ENCODE measurements at places on chromosomes 1 and 21. TPM values are rescaled to one million over a fixed set of nuclear protein-coding genes. Genes with fewer than 3 reads are reported as not detected.

Gene PLPPR5
- total RNA-seq: not detected

Gene NR1I3
- not detected for total RNA-seq

Gene LAMC2
- total RNA-seq: 1.9 TPM

Gene SGIP1
- total RNA-seq: 2.1 TPM

Gene ELAPOR1
- total RNA-seq: not detected

Gene KRTAP21-1
- not detected for total RNA-seq

Gene AGBL4
- total RNA-seq: 0.67 TPM

Gene SLC9C2
- total RNA-seq: 0.17 TPM

Gene VWA5B1
- total RNA-seq: not detected

Gene FAAH
- total RNA-seq: 2.5 TPM

Gene PLA2G2C
- not detected for total RNA-seq

Gene TESK2
- total RNA-seq: 1.6 TPM

Gene PRDM16
- 12.8 TPM for total RNA-seq

Gene S100A3
- 0.58 TPM for total RNA-seq

Gene SMIM34
- not detected for total RNA-seq

Gene B3GALT2
- 54.5 TPM for total RNA-seq

Gene C1QC
- total RNA-seq: 35.2 TPM

DNA sequence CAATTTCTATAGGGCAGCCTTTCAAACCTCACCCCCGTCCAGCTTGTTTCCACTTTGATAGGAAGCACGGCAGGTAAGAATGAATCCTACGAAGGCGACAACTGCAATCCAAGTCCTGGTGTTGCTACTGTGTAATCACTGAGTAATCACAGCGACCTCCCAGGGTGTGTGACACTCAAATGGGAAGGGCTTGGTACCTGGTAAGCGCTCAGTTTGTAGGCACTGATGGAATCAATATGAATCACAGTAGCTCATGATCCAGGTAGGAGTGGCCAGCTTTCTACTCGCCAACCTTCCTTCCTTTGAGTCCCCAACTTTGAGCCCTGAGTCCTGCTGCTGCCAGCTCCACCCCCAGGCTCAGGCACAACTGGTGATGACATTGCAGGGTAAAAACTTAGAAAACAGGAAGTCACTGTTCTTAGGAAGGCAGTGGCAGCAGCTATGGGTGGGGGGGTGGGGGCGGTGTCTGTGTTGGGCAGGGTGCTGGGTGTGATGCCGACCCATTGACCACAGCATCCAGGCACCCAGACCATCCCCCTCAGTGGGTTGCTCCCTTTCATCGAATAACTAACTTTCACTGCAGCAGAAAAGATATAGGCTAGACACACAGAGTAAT is 70.7 kb downstream of the CD247 start:
- DNase-seq: no peak

DNA sequence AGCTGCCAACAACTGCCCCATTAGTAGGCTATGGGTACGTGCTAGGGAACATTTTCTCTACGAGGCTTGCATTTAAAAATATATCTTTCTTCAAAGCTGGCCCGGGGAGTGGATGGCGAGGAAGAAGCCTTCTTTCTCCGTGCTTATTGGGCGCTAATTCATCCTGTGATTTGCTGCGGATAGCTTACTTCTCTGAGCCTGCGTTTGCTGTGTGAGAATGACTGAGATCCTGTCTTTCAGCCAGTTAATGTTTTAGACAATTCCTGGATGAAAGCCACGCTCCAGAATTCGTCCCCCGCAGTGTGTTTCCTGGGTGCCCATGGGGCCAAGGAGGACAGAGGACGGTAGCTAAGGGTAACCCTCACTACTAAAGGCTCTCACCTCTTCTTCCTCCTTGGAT is 57.8 kb upstream of the TARBP1 start:
- no peak for DNase-seq

- DNase-seq: no peak
Measured at GRCh38 chr1:224308064-224308463, 21.9 kb downstream of the NVL start.

DNA sequence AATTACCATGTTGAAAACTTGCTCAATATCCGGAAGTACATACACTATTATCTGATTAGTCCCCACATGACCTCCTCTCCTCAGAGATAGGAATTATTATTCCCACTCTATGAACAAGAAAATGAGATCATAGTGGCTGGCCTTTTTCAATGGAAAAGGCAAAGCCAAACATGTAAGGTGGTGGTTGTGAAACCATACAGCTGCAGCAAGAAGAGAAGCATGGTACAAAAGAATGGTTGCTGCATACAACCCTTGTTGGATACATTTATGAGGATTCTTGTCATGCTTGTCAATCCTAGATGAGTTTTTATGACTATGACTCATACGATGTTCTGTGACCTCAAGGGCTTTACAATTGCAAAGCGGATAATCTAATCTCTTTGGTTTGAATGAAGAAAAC is 514.7 kb downstream of the PLPP3 start:
- no peak for DNase-seq

- DNase-seq: no peak
Measured at GRCh38 chr1:100718581-100718980, 961 bp upstream of the VCAM1 start.

- peak; percentile 34 for DNase-seq
Measured at GRCh38 chr1:154320882-154321608, at the start of gene AQP10. AQP10 (plus strand) TSS chr1:154321093; CDS start chr1:154321156, 63 bp downstream.

DNA sequence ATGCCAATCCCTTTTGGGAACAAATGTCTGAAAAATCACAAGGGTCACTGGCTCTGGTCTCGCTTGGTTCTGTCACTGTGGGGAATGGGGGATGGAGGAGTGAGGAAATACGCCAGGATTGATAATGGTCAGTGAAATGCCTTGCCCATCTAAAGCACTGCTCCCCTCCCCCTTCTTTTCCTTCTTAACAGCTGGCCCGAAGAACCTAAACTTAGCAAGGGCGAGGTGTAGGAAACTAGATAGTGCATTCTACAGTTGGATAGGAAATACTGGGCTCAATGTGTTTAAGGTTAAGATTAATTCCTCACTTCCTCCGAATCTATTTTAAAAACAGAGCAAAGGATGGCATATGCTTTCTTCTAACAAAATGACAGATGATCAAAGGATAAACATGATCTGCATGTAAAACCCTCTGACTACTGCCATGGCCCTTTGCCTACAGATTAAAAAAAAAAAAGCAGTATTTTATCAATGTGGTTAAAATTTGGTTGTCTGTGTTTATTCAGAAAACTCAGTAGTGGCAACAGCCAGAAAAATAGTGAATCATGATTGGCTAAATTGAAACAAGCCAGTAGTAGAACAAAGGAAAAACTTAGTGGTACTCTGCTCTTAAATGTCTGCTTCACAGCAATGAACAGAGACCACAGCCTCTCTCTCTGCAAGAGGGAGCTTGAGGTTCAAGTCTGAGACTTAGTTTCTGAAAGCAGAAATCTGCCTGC is 86.1 kb upstream of the VAV3 start:
- DNase-seq: no peak

GRCh38 chr1:154501423-154502065 is 475 bp upstream of the TDRD10 start:
- peak; percentile 84 for DNase-seq

DNA sequence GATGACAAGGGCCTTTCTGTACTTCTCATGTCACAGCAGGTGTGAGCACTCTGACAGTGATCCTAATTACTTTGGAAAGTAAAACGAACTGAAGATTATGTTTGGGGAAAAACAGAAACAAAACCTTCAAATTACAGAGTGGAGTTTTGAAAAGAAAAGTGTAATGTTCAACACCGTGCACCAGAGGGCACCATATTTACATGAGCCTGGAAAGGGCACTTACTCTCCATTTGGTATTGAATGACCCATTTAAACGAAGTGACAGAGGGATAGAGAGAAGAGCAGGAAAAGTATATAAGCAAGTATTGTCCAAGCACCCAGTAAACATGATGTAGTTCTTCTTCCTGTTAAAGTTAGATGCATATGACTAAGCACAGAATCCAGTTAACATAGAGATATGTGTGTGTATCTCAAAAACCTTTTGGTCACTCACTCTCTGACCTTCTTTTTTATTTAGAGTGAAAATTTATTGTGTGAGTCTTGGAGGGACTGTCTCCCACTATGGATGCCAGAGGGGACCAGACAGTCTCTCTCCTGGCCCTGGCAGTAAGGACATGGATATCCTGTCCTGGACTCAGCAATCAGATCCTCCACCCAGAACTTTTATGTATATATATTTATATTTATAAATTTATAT is 3.8 kb upstream of the RGSL1 start:
- DNase-seq: no peak

DNA sequence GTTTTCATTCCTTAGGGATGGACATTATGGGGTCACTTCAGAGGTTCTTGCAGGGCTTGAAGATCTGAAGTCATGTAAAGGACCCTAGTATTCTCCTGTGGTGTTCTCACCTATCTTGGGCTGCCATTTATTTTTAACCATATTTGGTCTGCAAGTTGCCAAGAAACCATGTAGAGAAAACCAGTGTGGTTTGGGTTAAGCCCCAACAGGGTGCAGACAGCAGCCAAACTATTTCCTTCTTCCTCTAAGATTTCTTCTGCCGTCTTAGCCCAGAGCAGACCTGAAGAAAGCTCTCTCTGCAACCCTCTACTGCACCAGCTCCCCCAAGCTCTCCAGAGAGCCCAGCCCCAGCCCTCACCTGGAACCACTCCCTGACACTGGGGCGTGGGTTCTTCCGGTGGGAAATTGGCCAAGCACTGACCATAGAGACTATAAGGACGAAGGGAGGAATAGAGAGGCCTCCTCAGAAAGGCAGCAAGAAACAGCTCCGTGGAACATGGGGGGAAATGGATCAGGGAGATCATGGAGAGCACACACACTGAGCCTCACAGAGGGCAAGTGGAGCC is 136.6 kb downstream of the SYF2 start:
- no peak for DNase-seq

- no peak for DNase-seq
Measured at GRCh38 chr1:76635784-76636183, 231.5 kb upstream of the ST6GALNAC5 start.

DNA sequence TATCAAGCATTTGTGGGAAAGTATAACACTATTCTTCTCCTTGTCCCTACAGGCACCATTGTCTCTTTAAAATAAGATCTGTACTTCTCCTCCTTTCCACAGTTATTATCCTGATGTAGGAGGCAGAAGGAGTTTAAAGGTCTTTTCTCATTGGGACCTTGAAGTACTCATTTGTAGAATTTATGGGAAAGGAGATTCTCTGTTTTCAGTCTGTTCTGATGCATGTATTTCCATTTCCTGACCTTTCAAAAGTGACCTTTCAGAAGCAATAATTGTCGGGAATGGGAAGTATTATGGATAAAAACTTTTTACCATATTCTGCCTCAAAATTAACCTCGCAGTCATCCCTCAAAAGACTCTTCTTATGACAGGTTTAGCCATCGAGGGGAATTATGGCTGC is 224.8 kb downstream of the CTH start:
- no peak for DNase-seq

GRCh38 chr1:26946270-26946669 is 14.0 kb downstream of the KDF1 start:
- peak; percentile 28 for DNase-seq

GRCh38 chr1:119569095-119569494 is 62.1 kb downstream of the HSD3B1 start:
- no peak for DNase-seq

DNA sequence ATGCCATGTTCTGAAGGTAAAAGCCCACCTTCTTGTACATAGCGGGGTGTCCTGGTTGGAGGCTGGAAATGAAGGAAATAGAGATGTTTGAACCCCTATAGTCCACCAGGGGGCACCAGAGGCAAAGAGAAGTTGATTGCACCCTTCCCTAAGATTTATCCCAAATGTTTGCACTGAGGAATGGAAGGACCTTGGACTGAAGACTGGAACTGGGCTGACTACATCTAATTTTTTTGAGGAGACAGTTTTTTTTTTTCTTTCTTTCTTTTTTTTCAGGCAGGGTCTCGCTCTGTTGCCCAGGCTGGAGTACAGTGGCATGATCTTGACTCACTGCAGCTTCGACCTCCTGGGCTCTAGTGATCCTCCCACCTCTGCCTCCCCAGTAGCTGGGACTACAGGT is 55.3 kb upstream of the EIF4G3 start:
- DNase-seq: no peak

- DNase-seq: peak; percentile 44
Measured at GRCh38 chr21:45018131-45019075, 56.0 kb upstream of the ADARB1 start.

DNA sequence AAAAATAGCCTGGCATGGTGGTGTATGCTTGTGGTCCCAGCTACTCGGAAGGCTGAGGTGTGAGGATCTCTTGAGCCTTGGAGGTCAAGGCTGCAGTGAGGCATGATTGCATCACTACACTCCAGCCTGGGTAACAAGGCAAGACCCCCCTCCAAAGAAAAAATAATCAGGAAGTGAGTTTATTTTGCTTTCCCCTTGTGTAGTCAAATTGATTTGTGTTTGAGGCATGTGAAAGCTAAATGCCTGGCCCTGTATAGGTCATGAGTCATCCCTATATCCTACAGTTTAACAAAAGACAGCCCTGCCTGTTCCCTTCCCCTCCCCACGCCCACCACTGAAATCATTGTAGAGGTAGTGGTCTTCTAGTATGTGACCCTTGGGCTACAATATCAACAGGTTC is 241.4 kb upstream of the JUN start:
- no peak for DNase-seq

GRCh38 chr1:25131794-25132193 is 100.5 kb downstream of the SYF2 start:
- DNase-seq: no peak

DNA sequence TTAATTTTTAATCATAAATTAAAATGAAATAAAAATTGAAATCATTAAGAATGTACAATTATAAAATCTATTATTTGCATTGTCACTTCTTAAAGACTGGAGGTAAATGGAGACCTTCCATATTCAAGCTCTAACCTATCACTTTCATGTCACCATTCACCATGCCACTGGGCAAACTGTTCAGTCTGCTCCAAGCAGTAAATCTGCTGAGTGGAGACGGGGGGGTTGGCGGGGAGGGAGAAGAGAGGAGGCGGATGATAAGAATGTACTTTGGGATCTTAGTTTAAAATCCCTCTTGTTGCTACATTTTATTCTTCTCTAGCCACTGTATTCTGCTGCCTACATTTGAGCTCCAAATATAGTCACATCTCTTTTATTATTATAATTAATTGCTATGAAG is 365.9 kb upstream of the NFIA start:
- DNase-seq: no peak

GRCh38 chr1:55035904-55036303 is 3.4 kb upstream of the PCSK9 start:
- no peak for DNase-seq

- no peak for DNase-seq
Measured at GRCh38 chr1:224459966-224460365, 25.4 kb upstream of the WDR26 start.

- no peak for DNase-seq
Measured at GRCh38 chr1:66415281-66415680, 118.7 kb upstream of the SGIP1 start.

DNA sequence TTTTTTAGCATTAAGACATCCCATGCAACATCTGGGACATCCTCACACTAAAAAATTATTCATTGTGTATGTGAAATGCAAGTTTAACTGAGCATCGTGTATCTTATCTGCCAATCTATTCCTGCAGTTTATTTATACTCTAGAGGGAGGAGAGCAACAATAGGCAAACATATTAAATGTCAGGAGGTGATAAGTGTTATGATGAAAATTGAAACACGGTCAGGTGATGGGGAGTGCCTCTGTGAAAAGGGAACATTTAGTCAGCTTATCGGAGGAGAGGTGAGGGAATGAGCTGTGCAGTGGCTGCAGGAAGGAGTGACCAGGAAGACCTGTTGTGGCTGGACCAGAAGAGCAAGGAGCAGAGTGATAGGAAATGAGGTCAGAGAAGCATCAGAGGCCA is 775 bp upstream of the EFCAB14 start:
- no peak for DNase-seq
